Right renal pelvis (tissue), 4 donors: ENCODE measurements at places on chromosomes 2 and 18. TPM values are rescaled to one million over a fixed set of nuclear protein-coding genes. Genes with fewer than 3 reads are reported as not detected.

GRCh38 chr2:171319164-171319810 lies 114.5 kb downstream of the METTL8 start:
- no peak for DNase-seq

DNA sequence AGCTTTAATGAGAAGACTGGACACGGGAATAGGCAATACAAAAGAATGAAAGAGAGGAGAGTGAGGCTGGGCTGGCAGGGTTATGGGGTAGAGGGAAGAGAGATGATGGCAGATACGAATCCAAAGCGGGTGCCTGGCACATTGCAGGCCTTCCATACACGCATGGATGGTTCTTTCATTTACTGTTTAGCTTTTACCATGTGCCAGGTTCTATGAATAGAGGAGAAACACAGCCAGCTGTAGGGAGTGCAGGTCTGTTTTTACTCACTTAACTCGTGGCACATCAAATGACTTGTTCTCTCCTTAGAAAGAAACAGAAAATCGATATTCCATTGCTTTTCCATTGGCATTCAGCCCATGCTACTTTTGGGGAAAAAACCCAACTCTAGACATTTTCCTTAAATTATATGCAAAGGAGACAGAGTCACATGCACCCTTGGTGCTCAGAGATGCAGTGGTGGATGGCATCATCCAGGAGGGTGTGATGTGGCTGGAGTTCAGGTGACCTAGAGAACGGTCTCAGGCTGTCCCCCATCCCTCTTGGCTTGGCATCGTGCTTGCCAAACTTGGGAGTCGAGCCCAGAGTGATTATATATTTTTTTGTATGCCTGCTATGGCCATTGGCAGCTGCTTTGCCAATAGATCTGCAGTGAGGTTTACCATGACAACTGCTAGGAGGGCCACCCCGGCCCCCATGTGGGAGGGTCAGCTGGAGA lies 6.2 kb downstream of the LTBP1 start:
- DNase-seq, result no peak

MATN3 gene
- 3.3 TPM for polyA plus RNA-seq

DNA sequence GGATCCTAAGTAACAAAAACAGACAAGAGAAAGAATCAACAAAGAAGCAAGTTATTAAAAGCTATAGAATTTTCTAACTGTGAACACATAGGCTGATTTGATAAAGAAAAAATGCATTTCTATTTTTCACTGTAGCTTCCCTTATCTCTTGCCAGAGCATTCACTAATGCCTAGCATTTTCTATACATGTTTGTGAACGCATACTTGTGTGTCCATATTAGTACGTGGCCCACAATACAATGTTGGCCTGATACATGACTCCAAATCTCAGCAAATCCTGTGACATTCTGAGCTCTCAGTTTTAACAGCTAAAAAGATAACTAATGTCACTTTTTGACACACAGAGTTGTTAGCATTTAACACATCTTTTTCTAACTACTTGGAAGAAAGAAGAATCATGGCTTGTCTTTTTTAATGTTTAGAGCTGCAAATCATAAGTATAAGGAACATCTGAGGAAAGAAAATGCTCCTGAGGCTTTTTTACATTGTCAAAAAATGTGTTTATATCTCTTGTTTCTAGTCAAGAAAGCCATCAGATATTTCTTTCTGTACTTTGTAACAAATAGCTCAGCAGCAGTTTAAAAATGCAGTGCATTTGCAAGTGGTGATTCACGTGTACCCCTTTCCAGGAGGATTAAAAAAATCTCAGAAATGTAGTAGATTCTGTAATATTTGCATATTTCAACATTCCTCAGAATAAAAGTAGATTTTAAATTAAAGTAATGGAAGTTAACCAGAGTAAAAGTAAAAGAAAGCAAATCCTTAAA lies 1646.8 kb upstream of the TMEFF2 start:
- no peak for DNase-seq

PPP1R1C gene
- polyA plus RNA-seq, result 1.6 TPM

CPLX4 gene
- polyA plus RNA-seq, result 0.20 TPM

PCARE gene
- 0.46 TPM for polyA plus RNA-seq

GRCh38 chr2:125615438-125615837 lies 1040.5 kb upstream of the GYPC start:
- DNase-seq, result no peak

GRCh38 chr18:12374401-12374800 lies 2.6 kb downstream of the AFG3L2 start:
- no peak for DNase-seq

GRCh38 chr2:71157124-71157793 lies 26.8 kb downstream of the MPHOSPH10 start:
- DNase-seq, result peak; percentile 29

DNA sequence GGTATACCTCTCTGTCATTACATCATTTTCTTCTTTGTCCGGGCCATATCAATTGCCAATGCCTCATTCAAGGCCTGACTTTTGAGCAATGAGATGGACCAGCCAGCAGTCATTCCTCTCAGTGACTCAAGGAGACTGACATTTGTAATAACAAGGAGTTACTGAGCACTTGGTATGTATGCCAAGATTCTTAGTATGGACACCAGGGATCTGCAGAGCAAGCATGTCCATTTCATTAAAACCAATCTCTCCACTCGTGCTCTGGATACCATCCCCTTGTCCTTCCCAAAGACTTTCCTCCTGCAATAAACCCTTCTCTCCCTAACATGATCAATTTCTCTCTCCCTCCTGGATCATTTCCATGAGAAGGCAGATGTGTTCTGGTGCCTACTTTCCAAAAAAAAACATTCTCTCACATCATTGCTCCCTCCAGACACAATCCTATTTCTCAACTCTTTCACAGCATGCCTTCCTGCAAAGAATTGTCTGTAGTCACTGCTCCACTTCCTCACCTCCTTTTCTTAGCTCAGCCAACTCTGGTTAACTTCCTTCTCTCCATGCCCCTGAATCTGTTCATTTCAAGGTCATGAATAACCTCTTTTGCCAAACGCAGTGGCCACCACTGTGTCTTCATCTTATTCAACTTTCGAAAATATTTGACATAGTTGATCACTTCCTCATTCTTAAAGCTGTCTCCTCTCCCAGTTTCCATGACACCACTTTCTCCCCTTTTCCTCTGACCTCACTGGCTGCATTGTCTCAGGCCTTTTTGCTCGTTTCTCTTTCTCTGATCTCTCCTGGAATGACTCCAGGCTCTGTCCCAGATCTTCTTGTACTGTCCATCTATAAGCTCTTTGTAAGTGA lies 102.8 kb upstream of the CYP1B1 start:
- no peak for DNase-seq

GRCh38 chr2:197904446-197904845 lies 100.1 kb downstream of the PLCL1 start:
- no peak for DNase-seq

DNA sequence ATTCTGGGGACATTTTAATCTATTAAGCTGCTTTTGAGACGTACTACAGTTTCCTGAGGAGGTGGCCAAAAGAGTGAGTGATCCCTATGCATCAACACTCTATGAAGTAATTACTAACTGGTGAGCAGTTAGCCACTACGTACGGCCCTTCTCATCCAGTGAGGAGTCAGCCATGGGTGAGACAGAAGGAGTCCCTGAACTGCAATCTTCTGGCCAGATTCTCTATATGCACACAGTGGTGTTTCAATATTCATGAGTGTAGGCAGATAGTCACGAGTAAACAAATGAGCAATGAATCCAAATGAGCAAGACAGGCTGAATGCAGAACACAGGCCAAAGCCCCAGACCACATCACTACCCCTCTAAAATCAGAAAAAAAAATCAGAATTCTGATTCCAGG lies 29.8 kb upstream of the TMEM214 start:
- no peak for DNase-seq

GRCh38 chr2:18464913-18465312 lies 95.5 kb downstream of the RDH14 start:
- no peak for DNase-seq

DNA sequence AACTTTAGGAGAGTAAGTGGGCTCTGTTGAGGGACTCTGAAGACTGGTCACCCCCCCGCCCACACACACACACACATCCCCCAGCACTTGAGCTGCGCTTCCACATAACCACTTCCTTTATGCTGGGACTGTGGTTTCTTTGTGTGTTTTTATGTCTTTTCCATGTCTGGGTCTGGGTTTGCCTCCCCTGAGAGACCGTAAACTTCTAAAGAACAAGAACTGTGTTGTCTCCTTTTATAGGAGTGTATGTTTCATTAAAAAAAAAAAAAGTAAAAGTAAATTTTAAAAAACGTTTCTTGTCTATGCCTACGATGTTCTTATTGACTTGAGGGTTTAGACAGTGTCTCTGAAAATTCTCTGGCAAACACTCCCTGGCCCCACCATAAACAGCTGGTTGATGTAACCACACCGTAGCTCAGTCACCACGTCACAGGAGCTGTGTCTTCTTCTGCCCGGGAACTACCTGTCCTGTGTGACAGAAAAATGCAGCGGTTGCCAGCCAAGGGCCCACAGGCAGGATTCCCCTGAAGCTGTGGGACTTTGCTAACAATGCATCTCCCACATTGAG lies 68.0 kb downstream of the KLHL29 start:
- DNase-seq, result no peak

SLC4A5 gene
- polyA plus RNA-seq, result 2.4 TPM

GRCh38 chr2:226690461-226691024 lies 109.1 kb downstream of the IRS1 start:
- peak; percentile 44 for DNase-seq

DNA sequence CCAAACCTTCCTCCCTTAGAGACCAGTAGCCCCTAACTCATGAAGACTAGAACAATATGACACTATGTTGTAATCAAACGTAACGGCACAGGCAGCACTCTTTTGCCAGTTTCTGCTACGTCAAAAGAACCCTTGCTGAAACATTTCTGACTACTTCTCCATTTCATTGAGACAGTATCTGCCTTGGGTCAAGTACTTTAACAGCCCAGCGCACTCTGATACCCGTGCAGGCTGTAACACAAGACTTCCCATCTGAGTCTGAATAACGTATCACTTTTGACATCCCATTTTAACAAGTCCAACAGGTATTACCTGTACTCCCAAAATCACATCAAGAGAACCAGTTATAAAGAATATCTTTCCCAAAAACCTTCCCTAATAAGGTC lies 38.4 kb downstream of the TBC1D8 start:
- DNase-seq, result no peak
